ENCODE measurements at places on chromosomes 1 and 21.
A peak's percentile ranks its signal among the peaks of the same experiment; 100 is the strongest.

DNA sequence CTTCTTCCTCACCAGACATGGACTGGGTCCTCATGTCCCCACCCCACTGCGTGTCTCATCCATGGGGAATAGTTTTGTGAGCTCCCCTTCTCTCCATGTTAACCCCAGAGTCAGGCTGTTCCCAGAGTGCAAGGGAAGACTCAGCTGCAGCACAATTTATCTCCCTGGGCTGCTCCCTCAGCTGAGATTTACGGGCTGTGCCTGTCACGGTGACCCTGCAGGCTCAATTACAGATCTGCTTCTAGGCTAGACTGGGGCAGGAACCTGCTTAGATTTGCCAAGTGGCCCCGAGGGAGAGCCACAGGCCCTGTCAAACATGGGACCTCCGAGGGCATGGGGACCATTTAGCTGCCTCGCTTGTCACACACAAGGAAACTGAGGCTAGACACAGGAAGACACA, 37.8 kb downstream of the CDCP2 start:
- DNase-seq = no peak

GRCh38 chr1:19212167-19212566, 2.1 kb upstream of the UBR4 start:
- no peak for DNase-seq

- DNase-seq = no peak
Observed at GRCh38 chr1:15989776-15990175, 13.9 kb upstream of the ZBTB17 start.

DNA sequence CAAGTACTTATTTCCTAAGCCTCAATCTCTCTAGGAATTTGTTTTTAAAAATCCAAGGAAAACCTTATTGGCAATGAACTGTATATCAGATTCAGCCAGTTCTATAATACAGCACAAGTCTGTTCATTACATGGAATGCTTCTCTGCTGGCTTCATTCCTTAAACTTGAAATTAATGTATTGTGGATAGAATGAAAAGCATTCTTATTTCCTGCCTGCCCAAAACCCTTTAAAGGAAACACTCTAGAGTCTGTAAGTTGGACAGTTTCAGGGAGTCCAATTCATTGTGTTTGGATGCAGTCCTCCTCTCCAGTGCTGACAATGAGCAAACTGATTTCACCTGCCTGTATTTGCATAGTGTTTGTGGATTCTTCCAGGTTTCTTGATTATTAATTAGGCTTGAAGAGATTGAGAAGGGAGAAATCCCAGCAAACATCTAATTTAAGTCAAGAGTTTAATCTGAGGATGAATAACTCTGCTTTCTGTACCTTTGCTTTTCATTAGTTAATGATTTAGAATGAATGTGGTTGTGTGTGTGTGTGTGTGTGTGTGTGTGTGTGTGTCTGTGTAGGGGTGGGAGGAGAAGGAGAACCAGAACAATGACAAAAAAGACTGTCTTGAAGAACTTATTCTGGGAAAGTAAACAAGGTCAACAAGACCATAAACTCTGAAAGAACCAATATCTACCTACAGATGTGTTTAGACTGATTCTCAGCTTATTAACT, 61.2 kb downstream of the CACHD1 start:
- DNase-seq = no peak

DNA sequence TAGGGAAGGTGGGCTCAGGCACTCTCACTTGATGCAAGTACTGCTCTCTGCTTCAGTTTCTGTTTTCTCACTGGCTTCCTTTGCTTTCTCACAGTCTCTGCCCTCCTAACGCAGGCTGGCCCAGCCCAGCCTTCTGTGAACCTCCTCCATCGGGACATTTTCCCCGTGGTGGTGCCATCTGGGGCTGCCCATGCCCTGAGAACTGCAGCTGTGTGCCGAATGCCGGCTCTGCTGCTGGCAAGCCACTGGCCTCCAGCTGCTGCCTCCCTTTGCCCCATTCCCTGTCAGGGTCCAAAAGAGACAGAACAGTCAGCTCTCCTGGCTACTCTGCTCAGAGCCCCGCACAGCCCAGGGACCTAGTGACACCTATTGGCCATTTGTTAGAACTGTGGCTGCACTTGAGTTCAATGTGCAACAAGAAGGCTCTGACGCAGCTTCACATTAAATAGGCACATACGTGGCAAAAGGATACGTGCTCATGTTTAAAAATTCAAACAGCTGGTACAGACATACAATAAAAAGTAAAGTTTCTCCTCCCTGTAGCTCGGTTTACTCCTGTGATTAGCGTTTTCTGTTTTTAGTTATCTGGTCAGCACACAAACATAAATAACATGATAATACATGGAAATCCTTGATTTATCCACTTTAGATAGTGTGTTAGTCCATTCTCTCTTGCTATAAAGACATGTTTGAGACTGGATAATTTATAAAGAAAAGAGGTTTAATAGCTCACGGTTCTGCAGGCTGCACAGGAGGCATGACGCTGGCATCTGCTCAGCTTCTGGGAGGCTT, 46.6 kb downstream of the FCRL5 start:
- no peak for DNase-seq

GRCh38 chr1:222861062-222861461, 46.2 kb downstream of the DISP1 start:
- no peak for DNase-seq

DNA sequence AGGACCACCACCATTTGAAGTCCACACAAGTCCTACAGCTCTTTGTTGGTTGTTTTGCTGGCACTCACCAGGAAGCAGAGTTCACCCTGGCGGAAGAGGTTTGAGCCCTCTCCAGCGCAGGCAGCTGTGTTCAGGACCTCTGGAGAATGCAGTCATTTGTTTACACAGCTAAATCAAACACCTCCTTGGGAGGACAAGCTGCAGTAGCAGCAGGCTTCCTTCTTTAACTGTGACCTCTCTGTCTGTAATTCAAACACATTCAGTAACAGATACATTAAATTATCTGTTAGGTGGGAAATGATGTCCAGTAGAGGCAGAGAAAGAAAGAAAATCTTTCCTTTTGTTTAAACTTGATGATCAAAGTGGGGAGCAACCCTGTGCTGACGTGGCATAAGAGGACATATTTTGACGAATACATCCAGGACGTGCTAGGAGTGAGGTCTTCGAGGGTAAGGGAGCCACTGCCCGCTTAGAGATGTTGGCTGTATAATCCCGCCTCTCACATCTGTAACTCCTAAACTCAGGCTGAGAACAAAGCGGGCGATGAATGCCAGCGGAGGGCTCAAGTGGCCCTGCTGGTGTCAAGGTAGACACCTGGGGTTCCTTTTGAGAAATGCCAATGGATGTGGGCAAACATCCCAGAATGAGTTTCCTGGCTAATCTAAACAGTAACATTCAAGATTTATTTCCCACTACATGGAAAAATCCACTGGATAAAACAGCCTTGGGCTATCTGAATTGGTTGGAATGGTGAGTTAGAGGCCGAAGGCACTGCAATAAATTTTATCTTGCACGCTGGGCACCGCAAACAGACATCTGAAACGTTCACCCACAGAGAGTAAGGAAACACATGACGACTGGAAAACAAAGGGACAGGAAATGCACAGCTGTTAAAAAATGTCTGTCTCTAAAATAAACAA, 51.7 kb downstream of the ABCA4 start:
- no peak for DNase-seq

DNA sequence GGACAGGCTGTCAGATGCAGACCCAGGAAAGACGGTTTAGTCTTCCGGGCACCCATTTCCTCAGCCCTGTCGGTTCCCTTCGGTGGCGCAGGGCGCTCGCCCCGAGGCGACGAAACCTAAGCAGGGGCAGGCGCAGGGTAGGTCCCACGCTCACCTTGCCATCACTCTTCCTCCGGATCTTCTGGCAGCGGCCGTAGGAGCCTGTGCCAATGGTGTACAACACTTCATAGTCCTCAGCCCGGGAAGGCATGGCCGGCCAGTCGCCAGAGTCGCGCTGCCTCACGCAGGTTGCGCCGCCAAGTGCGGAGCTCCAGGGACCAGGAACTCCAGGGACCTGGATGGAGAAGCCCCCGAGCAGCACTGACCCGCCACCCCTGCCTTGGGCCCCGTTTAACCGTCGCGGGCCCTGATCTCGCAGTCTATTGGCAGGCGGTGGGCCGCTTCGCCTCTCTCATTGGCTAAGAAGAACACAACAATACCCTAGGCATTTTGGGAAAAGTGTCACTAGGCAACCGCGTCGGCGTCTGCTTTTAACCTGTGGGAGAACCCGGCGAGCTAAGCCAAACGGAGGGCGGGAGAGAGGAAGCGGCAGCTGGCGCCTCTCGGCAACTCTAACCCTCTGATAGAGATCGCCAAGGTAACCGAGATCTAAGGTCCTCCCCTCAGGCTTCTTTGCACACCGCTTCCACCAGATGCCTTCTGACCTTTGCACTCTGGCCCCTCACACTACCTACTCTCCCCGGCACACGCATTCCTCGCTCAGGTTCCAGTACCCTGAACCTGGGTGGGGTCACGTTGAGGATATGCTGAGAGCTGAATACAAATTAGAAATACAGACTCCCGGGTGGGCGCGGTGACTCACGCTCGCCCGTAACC, at the start of gene NEK2:
NEK2 (minus strand) TSS at position 392 of the 876 bp plus-strand sequence; CDS start at position 250, 142 bp downstream.
- peak; percentile 83 for DNase-seq

All from posterior cingulate gyrus (tissue), 11 donors.